ENCODE measurements at places on chromosomes 13 and 19.

GRCh38 chr13:101930331-101930730, 471.5 kb downstream of the FGF14 start:
- H3K4me3 ChIP-seq, result no peak overlapping the region
- H3K36me3 ChIP-seq, result no peaks in the 10 kb centered on the region
- no peak overlapping the region for H3K27ac ChIP-seq
- DNase-seq, result no peak
- H3K4me1 ChIP-seq, result no peaks in the 10 kb centered on the region
- H3K27me3 ChIP-seq, result no peaks in the 10 kb centered on the region

DNA sequence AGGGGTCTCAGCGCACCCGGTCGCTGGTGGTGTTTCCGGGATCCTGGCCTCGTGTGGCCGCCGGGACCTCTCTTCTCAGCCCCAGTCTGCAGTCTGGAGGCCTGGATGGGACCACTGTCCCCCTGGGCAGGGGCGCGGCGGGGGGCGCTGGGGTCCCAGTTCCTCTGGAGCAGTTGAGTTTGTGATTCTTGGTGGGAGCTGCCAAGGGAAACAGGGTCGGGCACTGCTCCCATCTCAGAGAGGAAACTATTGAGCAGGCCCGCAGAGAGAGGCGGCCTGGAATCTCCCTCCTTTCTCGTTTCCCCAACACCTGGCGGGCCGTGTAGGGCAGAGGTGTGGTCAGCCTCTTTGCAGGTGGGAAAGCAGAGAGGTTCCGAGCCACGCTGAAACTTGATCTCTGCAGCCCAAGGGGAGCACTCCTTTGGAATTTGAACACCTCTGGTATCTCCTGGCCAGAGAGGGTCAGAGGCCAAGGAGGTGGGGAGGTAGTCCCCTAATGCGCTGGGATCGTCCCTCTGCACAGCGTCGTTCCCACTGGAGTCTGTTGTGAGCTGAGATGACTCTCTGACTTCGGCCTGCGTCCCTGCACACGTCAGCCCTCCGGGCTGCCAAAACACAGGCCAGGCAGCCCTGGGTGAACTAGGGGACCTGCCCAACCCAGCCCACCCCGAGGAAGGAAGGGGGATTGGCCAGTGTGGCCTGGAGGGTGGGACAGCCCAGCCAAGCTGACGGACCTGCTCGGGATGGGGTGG, 741 bp downstream of the PLEKHF1 start:
- H3K36me3 ChIP-seq, result no peaks in the 10 kb centered on the region
- peak overlapping the region; percentile 74 for H3K4me3 ChIP-seq
- DNase-seq, result peak; percentile 70
- H3K27ac ChIP-seq, result peak overlapping the region; percentile 48
- peaks cover 14% of the 10 kb centered on the region for H3K4me1 ChIP-seq

GRCh38 chr13:62209529-62209928, 793.9 kb upstream of the PCDH20 start:
- H3K4me3 ChIP-seq, result no peak overlapping the region
- no peaks in the 10 kb centered on the region for H3K36me3 ChIP-seq
- H3K27ac ChIP-seq, result no peak overlapping the region
- H3K4me1 ChIP-seq, result no peaks in the 10 kb centered on the region
- H3K27me3 ChIP-seq, result no peaks in the 10 kb centered on the region
- DNase-seq, result no peak

DNA sequence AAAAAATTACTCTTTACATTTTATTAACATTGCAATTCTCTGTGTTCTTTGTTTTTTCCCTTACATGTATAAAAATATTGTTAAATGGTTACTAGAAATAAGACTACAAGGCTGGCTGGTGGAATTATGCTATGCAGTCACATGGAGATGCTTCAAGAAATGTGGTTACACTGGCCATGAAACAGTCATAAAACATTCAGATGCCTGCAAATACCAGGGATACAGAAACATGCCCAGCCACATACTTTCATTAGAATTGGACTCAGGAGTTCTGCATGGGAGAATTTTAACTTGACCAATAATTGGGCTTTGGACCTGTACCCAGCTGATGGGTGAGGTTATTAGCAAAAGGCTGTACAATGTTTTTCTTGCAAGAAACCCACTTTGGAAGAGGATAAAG, 1407.7 kb upstream of the SLC10A2 start:
- H3K4me1 ChIP-seq, result no peaks in the 10 kb centered on the region
- no peak for DNase-seq
- no peak overlapping the region for H3K27ac ChIP-seq
- H3K36me3 ChIP-seq, result no peaks in the 10 kb centered on the region
- no peak overlapping the region for H3K4me3 ChIP-seq

GRCh38 chr19:16139752-16140151, 3.7 kb upstream of the HSH2D start:
- no peak overlapping the region for H3K4me3 ChIP-seq
- no peaks in the 10 kb centered on the region for H3K27me3 ChIP-seq
- no peaks in the 10 kb centered on the region for H3K4me1 ChIP-seq

GRCh38 chr13:94667190-94667589, 45.2 kb downstream of the SOX21 start:
- peaks cover 5% of the 10 kb centered on the region for H3K4me1 ChIP-seq
- H3K4me3 ChIP-seq, result no peak overlapping the region
- H3K36me3 ChIP-seq, result no peaks in the 10 kb centered on the region
- H3K27me3 ChIP-seq, result peaks cover 17% of the 10 kb centered on the region
- H3K27ac ChIP-seq, result no peak overlapping the region

- peak; percentile 83 for DNase-seq
- no peaks in the 10 kb centered on the region for H3K36me3 ChIP-seq
- H3K4me1 ChIP-seq, result peaks cover 8% of the 10 kb centered on the region
- peak overlapping the region; percentile 95 for H3K4me3 ChIP-seq
- peak overlapping the region; percentile 98 for H3K27ac ChIP-seq
Measured at GRCh38 chr19:58361900-58362271, 665 bp downstream of the ZNF497 start.

- H3K4me3 ChIP-seq, result no peak overlapping the region
- DNase-seq, result no peak
- H3K36me3 ChIP-seq, result peaks cover 45% of the 10 kb centered on the region
- no peaks in the 10 kb centered on the region for H3K27me3 ChIP-seq
Measured at GRCh38 chr19:2191456-2192310, 27.9 kb downstream of the DOT1L start.

GRCh38 chr19:46076031-46076880, 35.5 kb upstream of the IGFL4 start:
- H3K36me3 ChIP-seq, result no peaks in the 10 kb centered on the region
- H3K4me3 ChIP-seq, result no peak overlapping the region
- H3K4me1 ChIP-seq, result peaks cover 18% of the 10 kb centered on the region
- peaks cover 27% of the 10 kb centered on the region for H3K27me3 ChIP-seq

GRCh38 chr19:49581007-49581508, at the start of gene PRRG2:
PRRG2 (plus strand) TSS chr19:49581316; CDS start chr19:49583220, 1,904 bp downstream.
- peak within 1 kb of the TSS; percentile 50 for H3K27ac ChIP-seq
- H3K27me3 ChIP-seq, result no peaks in the 10 kb centered on the region
- peak within 1 kb of the TSS; percentile 88 for H3K4me3 ChIP-seq
- H3K4me1 ChIP-seq, result no peaks in the 10 kb centered on the region

DNA sequence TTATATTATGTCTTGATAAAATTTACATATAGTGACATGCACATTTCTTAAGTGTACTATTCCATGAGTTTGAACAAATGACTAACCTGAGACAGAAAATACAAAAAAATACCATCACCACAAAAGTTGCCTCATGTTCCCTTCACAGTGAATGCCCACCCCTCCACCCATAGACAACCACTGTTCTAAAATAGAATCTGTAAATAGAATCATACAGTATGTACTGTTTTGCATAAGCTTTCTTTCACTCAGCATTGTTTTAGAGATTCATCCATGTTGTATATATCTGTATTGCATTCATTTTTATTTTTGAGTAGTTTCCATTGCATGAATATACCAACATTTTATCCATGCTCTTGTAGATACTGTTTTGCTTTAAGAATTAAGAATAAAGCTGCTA, 23.3 kb upstream of the RBM26 start:
- no peaks in the 10 kb centered on the region for H3K27me3 ChIP-seq
- no peak for DNase-seq
- H3K27ac ChIP-seq, result no peak overlapping the region

- H3K4me3 ChIP-seq, result peak overlapping the region; percentile 63
- H3K4me1 ChIP-seq, result peaks cover 32% of the 10 kb centered on the region
- no peaks in the 10 kb centered on the region for H3K36me3 ChIP-seq
- no peaks in the 10 kb centered on the region for H3K27me3 ChIP-seq
Measured at GRCh38 chr19:3366753-3367627, 607 bp downstream of the NFIC start.

DNA sequence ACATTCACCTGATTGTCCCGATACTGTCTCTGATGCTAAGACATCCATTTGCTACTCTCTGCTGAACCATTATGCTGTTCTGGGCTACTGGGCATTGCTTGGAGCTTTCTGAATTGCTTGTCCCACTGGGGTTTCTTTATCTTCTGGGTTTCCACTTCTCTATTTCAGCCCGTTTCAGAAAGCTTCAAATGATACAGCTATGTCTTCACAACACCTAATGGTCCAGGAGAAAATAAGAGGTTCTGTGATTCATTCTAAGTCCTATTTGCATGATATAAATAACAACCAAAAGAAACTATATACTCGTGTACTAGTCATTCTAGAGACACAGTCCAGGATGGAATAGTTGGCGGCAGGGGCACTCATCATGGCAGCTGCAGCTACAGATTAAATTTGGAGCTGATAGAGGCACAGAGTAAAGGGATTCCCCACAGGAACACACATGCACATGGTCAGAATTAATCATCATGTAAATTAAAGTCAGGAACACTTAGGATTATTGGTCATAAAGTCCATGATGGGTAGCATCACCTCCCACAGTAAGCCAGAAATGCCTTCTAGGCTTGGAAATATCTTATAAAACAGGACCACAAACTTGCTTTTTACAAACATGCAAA, 33.3 kb upstream of the SCEL start:
- no peak overlapping the region for H3K27ac ChIP-seq
- no peaks in the 10 kb centered on the region for H3K4me1 ChIP-seq
- no peak overlapping the region for H3K4me3 ChIP-seq
- no peaks in the 10 kb centered on the region for H3K27me3 ChIP-seq
- DNase-seq, result no peak

GRCh38 chr19:57599761-57600383, at the start of gene ZNF530:
ZNF530 (plus strand) TSS chr19:57599885; CDS start chr19:57604346, 4,461 bp downstream.
- peaks cover 7% of the 10 kb centered on the region for H3K36me3 ChIP-seq
- peak; percentile 93 for DNase-seq
- H3K4me1 ChIP-seq, result peaks cover 10% of the 10 kb centered on the region
- H3K27me3 ChIP-seq, result no peaks in the 10 kb centered on the region

DNA sequence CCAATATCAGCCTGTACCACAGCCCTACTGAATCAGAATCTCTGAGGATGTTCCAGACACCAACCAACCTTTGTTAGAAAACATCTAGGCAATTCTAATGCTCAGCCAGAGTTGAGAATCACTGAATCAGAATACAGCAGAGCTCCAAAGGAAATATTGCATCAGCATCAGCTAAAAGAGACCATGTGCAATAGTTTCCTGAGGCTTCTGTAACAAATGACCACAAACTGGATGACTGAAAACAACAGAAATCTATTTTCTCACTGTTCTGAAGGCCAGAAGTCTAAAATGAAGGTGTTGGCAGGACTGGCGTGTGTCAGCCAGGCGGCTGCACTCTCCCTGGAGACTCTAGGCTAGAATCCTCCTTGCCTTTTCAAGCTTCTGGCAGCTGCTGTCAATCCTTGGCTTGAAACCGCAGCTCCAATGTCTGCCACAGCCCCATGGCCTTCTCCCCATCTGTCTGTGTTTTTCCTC, 1.2 kb upstream of the DCT start:
- no peaks in the 10 kb centered on the region for H3K27me3 ChIP-seq
- no peak for DNase-seq
- peaks cover 2% of the 10 kb centered on the region for H3K4me1 ChIP-seq

GRCh38 chr13:29543230-29544215, 52.0 kb downstream of the SLC7A1 start:
- no peak for DNase-seq
- peaks cover 3% of the 10 kb centered on the region for H3K4me1 ChIP-seq
- H3K27ac ChIP-seq, result no peak overlapping the region
- no peaks in the 10 kb centered on the region for H3K27me3 ChIP-seq
- H3K36me3 ChIP-seq, result peaks cover 7% of the 10 kb centered on the region
- no peak overlapping the region for H3K4me3 ChIP-seq

GRCh38 chr19:31114585-31114984, 234.7 kb downstream of the TSHZ3 start:
- H3K27ac ChIP-seq, result no peak overlapping the region
- H3K36me3 ChIP-seq, result no peaks in the 10 kb centered on the region
- no peak for DNase-seq
- peaks cover 30% of the 10 kb centered on the region for H3K4me1 ChIP-seq

DNA sequence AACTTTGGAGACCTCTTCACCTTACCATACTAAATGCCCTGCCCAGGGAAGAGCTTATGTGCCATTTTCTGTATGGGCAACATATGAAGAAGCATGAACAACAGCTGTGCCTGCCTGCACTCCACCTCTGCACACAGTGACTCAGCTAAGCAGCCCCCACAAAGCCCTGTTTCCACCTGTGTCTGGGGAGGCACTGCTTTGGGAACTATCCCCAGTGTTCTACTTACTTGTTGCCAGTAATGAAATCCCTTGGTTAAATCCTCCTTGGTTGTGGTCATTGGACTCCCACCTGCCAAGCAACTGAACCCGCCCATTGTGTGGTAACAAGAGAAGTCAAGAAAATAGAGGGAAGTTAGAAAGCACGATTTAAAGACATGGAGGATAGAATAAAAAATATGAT, 84.6 kb downstream of the NALCN start:
- no peak overlapping the region for H3K4me3 ChIP-seq
- no peaks in the 10 kb centered on the region for H3K27me3 ChIP-seq
- H3K4me1 ChIP-seq, result no peaks in the 10 kb centered on the region

DNA sequence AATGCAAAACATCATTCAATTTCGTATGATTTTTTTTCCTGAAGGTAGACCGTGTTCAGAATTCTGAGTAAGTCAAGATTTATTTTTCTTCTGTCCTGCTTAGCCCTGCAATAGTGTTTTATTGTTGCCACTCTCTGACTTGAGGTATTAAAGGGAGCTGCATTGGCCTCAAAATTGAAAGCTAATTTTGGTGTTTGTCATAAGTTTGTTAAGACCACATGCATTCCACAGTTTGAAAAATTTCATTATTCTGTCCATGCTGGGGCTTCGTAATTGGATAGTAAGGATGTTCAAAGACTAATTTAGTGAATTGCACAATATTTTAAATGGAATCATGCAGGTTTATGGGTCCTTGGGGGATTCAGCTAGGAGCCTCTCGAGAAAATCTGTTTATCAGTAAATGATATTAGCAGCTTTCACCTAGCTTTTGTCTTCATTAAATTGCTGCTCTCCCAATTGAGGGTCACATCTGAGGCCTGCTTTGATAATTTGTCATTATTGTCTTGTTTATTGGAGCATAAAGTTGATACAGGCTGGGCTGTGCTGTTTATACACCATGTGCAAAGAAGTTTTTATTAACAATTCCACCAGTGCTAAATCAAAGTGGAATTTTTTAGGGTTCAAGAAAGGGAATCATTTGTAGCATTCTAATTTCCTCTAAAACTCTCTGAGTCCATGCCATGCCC, 339.8 kb upstream of the OBI1 start:
- no peak for DNase-seq
- H3K36me3 ChIP-seq, result no peaks in the 10 kb centered on the region
- H3K4me3 ChIP-seq, result no peak overlapping the region
- no peaks in the 10 kb centered on the region for H3K4me1 ChIP-seq
- H3K27me3 ChIP-seq, result no peaks in the 10 kb centered on the region

GRCh38 chr13:37097076-37097475, 8.4 kb downstream of the CSNK1A1L start:
- no peak overlapping the region for H3K4me3 ChIP-seq
- DNase-seq, result no peak
- no peaks in the 10 kb centered on the region for H3K36me3 ChIP-seq

- no peak overlapping the region for H3K4me3 ChIP-seq
- no peaks in the 10 kb centered on the region for H3K36me3 ChIP-seq
- peak; percentile 31 for DNase-seq
- H3K27me3 ChIP-seq, result no peaks in the 10 kb centered on the region
Measured at GRCh38 chr13:44350775-44351504, 22.7 kb upstream of the SERP2 start.

- H3K4me1 ChIP-seq, result no peaks in the 10 kb centered on the region
- peak; percentile 99 for DNase-seq
- peaks cover 20% of the 10 kb centered on the region for H3K36me3 ChIP-seq
Measured at GRCh38 chr19:18932216-18932841, 8.7 kb downstream of the HOMER3 start.

All from SK-N-SH (cell line).